ENCODE measurements at places on chromosomes 4 and X.

DNA sequence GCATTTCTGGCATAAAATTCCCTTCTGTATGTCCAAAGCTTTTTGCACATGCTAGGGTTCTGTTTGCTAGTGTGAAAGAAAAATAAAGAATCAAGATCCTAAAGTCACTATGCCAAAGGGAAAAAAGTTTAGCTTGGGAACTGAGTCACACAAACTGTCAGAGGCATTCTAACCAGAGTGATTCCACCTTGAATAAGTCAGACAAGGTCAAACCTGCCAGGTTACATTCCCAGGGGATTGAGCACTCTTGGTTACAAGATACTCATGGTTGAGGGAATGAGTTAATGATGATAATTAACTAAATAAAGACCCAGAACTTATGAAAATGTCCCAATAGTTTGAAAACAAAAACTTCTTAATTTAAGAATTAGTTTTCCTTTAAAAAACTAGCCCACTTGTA lies 13.7 kb upstream of the UGT2B17 start:
- no peak for DNase-seq

- DNase-seq = no peak
These were observed at the start of gene TMPRSS11F for GRCh38 chr4:68129793-68130192. Gene TMPRSS11F, minus strand, starts transcription at chr4:68129869. Its CDS starts 49 bp downstream, at chr4:68129820.

GRCh38 chrX:7027071-7027470 lies 120.4 kb upstream of the STS start:
- no peak for DNase-seq

DNA sequence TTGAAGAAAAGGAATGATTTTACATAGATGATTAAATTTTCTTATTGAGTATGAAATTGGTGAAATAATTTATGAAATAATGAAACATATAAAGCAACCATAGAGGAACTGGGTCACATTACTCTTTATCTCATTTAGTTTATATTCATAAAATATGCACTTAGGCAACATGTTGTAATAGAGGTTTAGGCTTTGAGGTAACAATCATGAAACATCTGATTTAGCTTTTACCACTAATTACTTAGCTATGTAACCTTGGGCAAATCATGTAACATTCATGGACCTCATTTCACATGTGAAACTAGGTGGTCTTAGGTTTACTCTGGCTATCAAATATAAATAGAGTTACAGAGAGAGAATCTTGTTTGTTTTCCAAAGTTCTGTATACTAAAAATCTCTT lies 54.5 kb upstream of the SMARCA5 start:
- no peak for DNase-seq

GRCh38 chrX:153970357-153971123 lies 1.1 kb downstream of the HCFC1 start:
- DNase-seq = peak; percentile 80

DNA sequence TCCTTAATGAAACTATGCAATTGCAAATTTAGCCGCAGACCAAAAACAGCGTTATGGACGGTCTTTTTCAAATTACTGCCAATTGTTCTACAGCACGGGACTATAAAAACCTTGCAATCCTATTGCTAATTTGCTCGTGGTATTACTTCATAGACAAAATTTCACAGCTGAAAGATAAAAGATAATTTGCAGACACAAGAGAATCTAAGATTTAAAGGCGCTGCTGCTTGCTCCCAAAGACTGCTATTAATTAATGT lies 1.4 kb upstream of the CAMK2D start:
- DNase-seq = no peak

- peak; percentile 36 for DNase-seq
These were observed 170.4 kb upstream of the CASK start for GRCh38 chrX:42093756-42094155.

DNA sequence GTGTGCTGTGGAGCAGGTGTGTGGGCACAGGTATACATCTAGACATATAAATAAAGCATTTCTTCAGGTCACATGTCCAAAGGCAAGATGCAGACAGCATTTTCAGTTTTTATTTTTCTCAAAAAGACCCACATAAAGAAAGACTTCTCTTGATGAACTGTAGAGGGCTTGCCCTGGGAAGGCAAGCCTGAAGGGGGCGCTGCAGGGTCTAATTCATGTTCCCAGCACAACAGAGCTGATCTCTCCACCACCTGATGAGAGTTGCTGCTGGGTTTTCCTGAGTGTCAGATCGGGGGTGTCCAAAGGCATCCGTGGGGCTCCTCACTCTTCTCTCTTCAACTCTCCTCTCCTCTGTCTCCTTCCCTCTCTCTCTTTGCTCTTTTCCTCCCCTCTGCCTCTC lies 26.6 kb downstream of the ADRA2C start:
- DNase-seq = no peak

Measured in EH (cell line).